ENCODE measurements at places on chromosomes 5 and 9.

GRCh38 chr5:119347991-119348390, 7.8 kb upstream of the TNFAIP8 start:
- peak; percentile 86 for DNase-seq

DNA sequence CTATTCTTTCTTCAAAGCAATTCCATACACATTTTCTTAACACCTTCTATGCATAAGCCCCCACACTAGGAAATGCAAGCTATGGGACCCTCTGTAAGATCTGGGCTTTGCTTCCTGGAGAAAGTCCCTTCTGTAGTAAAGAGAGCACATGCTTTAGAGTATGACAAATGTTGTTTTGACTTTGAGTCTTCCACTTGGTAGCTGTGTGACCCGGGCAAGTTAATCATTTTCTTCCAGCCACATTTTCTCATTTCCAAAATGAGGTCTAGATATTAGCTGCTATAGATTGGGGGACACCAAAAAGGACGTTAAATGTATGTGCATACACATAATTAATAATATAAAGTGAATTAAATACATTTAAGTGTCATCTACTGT, 334.0 kb downstream of the NFIB start:
- DNase-seq = no peak

DNA sequence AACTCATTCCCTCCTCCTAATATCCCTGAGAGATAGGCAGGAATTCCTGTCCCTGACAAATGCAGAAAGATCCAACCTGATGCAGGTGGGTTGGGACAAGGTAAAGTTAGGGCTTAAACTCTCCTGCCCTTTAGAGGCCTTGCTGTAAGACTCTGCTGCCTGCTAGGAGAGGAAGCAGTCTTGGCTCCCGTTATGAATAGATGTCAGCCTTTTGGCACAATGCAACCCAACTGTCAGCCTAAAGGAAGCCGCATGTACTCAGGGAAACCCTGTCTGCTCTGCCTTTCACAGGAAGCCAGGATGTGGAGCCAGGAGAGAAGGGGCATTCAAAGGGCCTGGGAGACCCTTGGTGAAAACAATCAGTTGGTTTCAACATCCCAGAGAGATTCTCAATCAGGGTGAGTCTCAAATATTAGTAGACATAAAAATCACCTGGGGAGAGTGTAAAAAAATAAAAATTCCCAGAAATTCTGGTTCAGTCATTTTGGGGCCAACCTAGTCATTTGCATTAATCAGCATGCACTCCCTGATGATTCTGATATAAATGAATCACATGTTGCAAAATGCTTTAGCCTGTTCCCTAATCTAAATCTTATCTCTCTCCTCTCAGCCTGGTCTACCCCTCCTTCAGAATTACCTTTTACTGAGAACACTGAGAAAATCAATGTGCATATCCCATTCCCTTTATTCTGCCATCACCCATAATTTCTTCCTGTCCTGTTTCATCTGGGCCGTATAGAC, 136.2 kb upstream of the TRIM32 start:
- DNase-seq = no peak

DNA sequence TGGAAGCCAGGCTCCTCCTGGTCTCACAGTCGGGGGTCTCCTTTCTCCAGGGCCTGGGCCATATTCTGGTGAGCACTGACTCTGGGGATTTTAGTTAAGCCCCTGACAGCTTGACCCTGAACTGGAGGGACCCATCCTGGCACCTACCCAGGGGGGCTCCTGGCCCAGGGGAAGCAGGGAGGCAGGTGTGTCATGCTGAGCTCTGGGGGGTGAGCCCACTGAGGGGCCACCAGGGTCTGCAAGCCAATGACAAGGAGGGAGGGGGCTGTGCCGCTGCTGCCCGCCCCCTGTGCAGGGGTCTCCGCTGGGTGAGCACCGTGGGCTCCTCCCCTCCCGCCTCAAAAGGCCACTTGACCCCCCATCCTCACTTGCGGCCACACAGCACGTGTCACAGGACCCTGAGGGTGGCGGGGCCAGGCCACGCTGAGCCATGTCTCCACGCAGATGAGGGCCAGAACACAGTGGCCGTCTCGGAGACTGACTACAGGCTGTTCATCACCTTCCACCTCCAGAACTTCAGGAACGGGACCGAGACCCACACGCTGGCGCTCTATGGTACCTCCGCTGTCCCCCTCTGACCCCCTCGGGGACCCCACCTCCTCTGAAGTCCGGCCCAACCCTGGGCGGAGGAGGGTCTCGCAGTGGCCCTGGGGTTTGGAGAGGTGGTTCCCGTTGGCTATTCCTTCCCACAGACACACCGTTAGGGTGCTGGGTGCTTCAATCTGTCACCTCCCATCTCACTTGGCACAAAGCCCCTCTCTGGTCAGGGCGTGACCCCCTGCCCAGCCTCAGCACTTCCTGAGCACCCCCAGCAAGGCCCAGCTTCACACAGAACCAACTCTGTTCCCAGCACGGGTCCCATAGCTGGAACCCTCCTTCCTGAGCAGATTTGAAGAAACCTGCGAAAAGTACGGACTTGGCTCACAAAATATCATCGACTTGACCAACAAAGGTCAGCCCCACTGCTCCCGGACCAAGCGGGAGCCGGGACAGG, 2.0 kb downstream of the LCN9 start:
- no peak for DNase-seq

DNA sequence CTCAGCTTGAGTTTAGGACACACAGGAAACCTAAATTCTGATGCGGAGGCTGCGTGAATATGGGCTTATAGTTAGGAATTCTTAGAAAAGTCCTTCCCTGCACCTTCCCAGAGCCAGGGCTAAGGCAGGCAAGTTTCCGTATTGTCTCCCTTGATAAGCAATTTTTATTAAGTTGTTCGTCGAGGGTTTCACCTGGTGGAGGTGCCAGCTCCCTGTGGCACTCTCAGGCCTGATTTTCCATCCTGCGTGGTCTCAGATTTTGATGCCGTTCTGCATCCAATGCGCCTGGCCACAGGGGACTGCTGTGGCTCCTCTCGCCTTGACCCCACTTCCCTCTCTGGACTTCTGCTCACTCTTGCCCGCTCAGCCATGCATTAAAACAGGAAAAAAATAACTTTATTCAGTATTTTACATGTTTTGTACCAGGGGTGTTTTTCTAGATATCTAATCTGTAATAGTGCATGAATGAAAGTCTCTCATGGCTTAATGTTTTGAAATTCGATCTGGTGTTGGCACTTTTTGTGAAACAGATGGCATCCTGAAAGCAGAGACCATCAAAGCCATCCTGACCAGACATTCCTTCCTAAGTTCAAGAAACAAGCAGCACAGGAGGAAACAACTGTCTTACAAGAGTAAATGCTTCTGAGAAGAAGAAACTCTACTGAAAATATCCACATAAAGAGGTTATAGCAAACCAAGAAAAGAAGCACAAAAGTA, 50.7 kb downstream of the TRIP13 start:
- DNase-seq = no peak

GRCh38 chr9:87678650-87679355, 47.1 kb upstream of the CTSL start:
- peak; percentile 67 for DNase-seq

Measured in SK-N-MC (cell line).